Stimulated activated naive B cell treated with anti-CD40 and anti-IgM and Interleukin-4, amounts not matched to agents 10 μg/mL and 1 μg/mL and 100 μg/mL, for 72 hours (primary cell): ENCODE measurements at places on chromosomes 7 and 10.

- no peak for DNase-seq
Measured at GRCh38 chr10:60135020-60135419, 228.7 kb upstream of the CCDC6 start.

DNA sequence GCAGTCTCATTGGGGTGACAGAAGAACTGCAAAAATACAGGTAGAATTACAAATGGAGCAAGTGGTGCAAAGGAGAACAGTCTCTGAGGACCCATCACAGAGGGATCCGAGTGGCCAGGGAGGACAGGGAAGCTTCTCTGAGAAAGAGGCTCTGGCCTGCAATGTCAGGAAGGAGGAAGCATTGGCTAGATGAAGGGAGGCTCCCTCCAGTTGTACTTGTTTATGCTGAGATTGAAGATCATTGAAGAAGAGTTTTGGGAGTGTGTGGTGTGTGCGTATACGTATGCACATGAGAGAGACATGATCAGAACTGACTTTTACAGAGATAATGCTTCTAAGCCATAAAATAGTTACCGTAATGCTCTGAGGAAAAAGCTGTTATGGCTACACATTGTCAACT lies 274.7 kb upstream of the FZD8 start:
- DNase-seq, result no peak

- no peak for DNase-seq
Measured at GRCh38 chr7:40888499-40888898, 753.7 kb downstream of the SUGCT start.

DNA sequence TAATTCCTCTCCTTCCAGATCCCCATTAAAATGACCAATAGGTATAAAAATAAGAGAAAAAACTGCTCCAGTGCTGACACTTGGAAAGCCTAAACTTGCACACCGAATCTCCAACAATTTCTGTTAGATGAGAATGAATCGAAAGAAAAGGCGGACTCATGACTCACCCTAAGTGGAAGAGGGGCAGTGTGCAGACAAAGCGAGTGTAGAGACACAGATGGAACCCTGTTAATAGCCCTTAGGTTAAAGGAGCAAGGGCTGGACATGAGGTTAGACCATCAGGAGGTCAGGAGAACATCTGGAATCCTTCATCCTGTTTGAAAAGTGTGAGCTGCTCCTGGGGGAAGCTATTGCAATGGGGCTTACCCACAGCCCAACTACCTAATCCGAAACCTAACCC lies 103.4 kb upstream of the GLI3 start:
- DNase-seq, result no peak

- no peak for DNase-seq
Measured at GRCh38 chr10:92760609-92761008, 70.9 kb downstream of the HHEX start.

GRCh38 chr10:110867807-110868465 lies 3.8 kb upstream of the PDCD4 start:
- DNase-seq, result no peak

DNA sequence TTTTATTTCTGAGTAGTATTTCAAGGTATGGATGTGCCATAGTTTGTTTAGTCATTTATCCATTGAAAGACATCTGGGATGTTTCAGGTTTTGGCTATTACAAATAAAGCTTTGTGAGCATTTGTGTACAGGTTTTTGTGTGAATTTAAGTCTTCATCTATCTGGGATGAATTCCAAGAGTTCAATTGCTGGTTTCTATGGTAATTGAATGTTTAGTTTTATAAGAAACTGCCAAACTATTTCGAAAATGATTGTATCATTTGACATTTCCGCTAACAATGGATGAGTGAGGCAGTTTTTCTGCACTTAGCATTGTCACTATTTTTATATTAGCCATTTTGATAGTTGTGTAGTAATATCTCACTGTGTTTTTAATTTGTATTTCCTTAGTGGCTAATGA lies 99.4 kb downstream of the WDFY4 start:
- DNase-seq, result no peak
